ENCODE measurements at places on chromosomes 3 and 15.
A peak's percentile ranks its signal among the peaks of the same experiment; 100 is the strongest.

DNA sequence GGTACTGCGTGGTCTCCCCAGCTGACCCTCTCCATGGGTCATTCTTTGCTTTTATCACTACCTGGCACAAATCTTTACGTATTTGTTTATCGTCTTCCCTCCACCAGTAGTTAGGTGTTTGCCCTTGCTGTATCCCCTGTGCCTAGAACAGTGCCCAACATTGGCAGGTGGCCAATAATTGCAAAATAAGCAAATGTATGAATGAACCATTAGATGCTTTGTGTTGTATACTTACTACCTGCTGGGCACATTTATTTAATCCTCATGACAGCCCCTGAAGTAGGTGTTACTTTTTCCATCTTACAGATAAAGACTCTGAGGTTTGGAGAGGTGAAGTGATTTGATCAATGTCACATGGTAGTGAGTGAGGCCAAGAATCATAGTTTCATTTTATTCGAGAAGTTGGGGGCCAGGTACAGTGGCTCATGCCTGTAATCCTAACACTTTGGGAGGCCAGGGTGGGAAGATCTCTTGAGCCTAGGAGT, 2.0 kb upstream of the TWF2 start:
- DNase-seq = peak; percentile 73

DNA sequence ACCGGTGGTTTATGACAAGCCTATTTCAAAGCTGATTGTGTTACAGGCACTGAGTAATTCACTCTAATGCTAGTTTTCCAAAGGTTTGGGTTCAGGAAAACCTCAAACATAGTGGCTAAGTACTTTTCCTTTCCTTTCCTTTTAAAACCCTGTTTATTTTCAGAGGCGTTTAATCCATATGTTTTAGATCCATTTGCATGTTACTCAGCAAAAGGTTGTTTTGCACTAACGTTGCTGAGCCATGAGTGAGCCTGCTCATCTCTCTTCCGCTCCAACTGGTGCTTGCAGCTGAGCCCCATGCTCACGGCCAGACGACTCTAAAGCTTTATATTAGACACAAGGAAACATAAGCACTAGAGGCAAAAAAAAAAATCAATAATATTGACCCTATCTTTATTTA, 9.4 kb downstream of the CEMIP start:
- DNase-seq = no peak

GRCh38 chr3:26291840-26292239, 330.7 kb upstream of the LRRC3B start:
- DNase-seq = no peak

DNA sequence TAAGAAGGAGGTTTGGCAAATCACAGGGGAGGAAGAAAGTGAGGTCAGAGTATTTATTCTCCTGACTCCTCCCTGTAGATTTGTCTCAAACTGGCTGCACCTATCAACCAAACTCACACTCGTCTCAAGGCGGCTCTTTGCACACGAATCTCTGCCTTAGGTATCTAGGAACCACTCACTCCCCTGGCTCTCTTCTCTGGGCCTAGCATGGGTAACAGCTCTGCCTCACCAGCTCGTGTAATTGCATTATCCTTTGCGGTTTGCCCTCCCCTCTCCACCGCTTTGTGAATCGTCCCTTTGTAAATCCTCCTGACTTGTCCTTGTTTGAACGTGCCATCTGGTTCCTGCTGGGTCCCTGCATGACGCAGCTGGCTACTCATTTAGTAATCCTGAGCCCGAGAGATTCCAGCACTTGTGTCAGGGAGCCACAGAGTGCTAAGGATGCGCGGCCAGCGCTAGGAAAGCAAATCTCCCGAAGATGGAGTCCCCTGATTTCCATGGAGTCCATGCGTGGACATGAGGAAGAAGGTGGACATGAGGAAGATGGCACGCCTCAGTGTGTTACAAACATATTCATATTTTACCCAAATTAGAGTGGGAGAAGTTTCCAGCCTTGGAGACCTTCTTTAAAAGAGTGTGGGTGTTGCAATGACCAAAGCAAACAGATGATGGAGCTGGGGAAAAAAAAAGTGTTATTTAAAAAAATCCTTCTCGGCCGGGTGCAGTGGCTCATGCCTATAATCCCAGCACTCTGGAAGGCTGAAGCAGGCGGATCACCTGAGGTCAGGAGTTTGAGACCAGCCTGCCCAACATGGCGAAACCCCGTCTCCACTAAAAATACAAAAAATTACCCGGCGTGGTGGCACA, 26.7 kb downstream of the NRROS start:
- no peak for DNase-seq

DNA sequence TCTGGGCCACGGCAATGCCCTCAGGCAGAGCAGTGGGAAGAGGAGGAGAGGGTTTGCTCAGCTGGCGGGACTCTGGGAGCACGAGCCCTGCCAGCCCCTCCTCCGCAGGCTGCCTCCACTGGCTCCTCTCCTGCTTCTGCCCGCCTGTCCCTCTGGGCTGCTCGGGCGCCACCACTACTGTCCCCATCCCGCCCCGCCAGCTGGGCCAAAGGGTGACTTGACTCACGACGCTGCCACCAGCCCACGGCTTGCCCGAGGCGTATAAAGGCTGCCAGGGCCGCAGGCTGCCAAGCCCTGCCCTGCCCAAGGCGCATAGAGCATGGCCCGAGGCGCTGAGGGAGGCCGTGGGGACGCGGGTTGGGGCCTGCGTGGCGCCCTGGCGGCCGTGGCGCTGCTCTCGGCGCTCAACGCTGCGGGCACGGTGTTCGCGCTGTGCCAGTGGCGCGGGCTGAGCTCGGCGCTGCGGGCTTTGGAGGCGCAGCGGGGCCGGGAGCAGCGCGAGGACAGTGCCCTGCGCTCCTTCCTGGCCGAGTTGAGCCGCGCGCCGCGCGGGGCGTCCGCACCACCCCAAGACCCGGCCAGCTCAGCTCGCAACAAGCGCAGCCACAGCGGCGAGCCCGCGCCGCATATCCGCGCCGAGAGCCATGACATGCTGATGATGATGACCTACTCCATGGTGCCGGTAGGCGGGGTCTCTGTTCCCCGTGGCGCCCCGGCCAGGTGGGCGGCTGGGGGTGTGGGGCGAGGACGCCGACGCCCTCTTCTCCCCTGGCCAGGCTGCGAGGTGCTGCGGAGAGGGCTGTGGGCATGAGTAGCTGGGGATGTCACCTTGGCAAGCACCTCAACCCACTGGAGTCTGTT, at the start of gene GLDN:
Gene GLDN (plus strand): TSS at position 290 of the 861 bp plus-strand sequence. CDS start 30 bp downstream, at position 320.
- no peak for DNase-seq

Measured in T-helper 2 cell (primary cell).